ENCODE measurements at places on chromosomes 1 and 21. TPM values are rescaled to one million over a fixed set of nuclear protein-coding genes. Genes with fewer than 3 reads are reported as not detected.

Gene AMY1B
- not detected for total RNA-seq

Gene PTPN22
- total RNA-seq = 0.37 TPM

Gene TOR1AIP2
- total RNA-seq = 104 TPM

Gene C8B
- not detected for total RNA-seq

Gene NOTCH2
- 271 TPM for total RNA-seq

Gene RGS2
- total RNA-seq = 9.9 TPM

Gene ZSWIM5
- 0.20 TPM for total RNA-seq

Gene OR6N1
- total RNA-seq = not detected

Gene C1orf53
- 3.9 TPM for total RNA-seq

All from subcutaneous preadipocyte (primary cell).